Fibroblast of mammary gland (primary cell): ENCODE measurements at places on chromosomes 3 and 15.

DNA sequence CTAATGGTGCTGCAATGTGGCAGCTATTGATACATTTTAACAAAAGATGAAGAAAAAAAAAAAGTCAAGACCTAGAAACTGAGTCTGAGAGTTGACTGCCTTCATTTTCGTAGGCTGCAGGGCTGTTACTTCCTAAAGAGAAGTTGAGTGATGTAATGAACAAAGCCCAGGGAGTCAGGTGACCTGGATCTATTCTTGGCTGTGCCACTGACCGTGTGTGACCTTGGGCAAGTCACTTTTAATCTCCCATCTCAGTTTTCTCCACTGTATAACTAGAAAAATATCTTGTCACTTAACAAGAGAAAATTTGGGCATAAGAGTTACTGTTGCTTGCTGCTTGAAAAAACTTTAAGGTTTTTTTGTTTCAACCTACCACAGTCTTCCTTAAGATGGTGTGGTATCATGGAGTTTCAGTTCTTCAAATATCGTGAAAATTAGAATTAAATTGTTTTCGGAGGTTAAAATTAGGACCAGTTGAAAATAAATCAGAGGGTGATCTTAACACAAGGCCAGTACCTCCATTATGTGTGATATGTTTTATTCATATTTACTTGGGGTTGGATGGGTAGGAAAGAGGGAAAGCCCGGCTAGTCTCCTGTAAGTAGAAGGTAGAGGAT is 5.8 kb downstream of the FMN1 start:
- no peak for DNase-seq

- no peak for DNase-seq
Observed at GRCh38 chr3:18666655-18667054, 241.5 kb upstream of the SATB1 start.

DNA sequence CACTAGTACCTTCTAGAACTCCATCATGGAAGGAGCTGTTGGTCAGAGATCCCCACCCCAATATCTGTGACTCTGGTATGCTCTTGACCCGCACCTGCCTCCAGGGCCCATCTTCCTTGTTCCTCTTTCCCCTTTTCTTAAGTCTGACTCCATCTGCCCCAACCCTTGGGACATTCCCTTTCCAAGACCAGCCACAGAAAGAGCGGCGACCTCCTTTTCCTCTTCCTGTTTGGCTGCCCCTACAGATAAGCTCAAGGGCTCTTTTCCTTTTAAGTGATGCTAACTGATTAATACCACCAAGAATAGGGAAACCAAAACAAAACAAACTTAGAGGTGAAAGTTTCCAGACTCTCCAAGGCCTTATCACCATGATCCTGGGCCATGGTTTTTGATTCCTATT is 21.9 kb upstream of the ATP8B4 start:
- no peak for DNase-seq

DNA sequence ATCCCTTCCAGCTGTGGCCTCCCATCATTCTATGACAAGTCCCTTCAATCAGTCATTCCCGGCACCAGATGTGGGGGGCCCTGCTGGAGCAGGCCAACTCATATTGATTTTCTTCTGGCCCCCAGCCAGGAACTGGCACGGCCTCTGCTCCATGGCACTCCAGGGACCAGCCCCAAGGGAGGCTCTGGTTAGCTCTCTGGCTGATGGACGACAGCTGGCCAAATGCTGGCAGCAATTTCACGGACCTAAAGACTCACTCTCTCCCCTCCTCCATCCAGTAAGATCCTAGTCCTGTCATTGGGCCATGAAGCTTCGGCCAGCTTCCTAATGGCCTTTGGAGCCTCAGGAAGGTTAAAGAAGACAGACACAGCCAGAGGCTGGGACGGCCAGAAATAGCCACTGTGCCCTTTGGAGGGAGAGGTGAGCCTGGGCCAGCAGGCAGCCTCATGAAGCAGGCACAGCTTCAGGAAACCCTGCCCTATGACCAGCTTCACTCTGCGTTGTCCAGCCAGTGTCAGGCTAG is 131.0 kb downstream of the MEX3B start:
- no peak for DNase-seq

- DNase-seq = no peak
Observed at GRCh38 chr3:68866157-68866556, 66.2 kb downstream of the TAFA4 start.

GRCh38 chr3:119296727-119297122 is 2.5 kb downstream of the ARHGAP31 start:
- no peak for DNase-seq
